Transverse colon (tissue), 4 donors: ENCODE measurements at places on chromosomes 11 and 22. TPM values are rescaled to one million over a fixed set of nuclear protein-coding genes. Genes with fewer than 3 reads are reported as not detected.

Gene PTPN5
- 0.27 TPM for total RNA-seq

Gene GPR83
- total RNA-seq = not detected

Gene GSTT2B
- total RNA-seq = not detected

Gene MIAT
- total RNA-seq = 1.5 TPM

Gene OR5P2
- not detected for total RNA-seq

Gene PCNX3
- total RNA-seq = 57.6 TPM
